ENCODE measurements at places on chromosomes 7 and 10.
A peak's percentile ranks its signal among the peaks of the same experiment; 100 is the strongest.

DNA sequence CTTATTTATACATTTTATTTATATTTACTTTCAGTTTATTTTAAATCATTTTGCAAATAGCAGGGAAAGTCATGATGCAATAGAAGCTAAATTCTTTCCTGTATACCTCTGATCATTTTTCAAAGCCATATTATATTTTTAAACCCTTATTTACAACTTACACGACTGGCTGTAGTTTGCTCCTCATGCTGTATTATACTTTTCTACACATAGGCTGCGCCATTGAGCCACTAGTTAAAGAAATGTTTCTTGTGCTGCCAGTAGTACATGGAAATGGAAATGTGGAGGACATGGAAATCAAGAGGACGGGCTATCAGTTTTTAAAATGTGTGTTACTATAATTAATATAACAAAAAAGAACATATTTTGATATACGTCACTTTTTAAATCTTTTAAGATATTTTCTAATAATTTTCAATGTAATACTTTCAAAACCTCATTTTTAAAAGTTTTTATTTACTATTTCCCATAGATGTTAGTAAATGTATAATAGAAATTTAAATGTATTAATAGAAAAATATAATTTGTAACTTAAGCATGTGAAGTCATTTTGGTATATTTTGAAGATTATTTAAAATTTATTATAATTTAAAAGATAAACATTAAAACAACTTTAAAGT is 118.5 kb downstream of the VTI1A start:
- peak; percentile 53 for DNase-seq

DNA sequence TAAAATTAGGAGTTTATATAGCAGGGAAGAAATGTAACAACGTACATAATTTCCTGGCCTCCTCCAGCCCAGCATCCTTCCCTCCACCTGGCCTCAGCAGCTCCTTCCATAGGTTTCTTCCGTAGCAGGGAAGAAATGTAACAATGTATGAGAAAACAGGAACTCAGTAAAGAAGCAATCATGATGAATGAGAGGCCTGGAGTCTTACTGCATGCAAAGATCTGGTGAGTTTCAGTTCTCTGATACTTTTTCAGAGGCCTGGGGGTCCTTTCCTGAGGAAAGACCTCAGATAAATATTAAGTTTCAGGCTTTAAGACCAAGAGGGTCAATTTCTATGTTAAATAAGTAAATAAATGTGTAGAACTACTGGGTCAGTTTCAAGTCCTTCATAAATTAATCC is 155.7 kb upstream of the C7orf33 start:
- DNase-seq = no peak

DNA sequence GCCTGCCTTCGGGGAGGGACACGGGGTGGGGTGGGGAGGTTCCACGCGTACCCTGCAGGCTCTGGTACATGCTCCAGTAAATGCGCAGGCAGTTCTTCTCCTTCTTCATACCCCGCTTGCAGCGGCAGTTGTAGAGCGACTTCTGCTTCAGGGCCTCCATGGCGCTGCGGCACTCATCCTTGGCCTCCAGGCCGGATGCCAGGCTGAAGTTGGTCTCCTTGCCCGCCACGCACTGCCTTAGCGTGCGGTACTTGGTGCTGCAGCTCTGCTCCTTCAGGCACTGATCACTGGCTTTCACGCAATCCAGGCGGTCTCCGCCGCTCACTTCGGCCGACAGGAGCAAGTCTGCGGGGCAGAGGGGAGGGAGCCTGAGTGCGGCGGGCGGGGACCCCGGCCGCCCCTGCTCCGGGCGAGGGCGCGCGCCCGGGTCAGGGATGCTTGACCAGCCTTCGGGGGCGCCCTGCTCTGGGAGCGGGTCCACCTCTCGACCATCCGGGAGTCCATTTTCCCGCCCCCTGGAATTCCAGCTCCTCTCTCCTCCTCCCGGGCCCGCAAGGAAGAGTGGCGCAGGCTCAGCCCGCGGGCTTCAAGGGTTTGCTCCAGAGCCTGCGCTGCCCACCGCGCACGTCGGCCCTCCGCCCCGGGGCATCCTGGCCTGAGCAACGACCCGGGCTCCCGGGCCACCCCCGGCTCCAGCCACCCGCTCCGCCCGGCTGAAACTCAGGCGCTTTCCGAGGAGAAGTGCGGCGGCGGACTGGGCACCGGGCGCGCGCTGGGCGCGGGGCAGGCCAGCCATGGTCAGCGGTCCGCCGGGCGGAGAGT is 2.0 kb downstream of the GFRA1 start:
- DNase-seq = no peak

DNA sequence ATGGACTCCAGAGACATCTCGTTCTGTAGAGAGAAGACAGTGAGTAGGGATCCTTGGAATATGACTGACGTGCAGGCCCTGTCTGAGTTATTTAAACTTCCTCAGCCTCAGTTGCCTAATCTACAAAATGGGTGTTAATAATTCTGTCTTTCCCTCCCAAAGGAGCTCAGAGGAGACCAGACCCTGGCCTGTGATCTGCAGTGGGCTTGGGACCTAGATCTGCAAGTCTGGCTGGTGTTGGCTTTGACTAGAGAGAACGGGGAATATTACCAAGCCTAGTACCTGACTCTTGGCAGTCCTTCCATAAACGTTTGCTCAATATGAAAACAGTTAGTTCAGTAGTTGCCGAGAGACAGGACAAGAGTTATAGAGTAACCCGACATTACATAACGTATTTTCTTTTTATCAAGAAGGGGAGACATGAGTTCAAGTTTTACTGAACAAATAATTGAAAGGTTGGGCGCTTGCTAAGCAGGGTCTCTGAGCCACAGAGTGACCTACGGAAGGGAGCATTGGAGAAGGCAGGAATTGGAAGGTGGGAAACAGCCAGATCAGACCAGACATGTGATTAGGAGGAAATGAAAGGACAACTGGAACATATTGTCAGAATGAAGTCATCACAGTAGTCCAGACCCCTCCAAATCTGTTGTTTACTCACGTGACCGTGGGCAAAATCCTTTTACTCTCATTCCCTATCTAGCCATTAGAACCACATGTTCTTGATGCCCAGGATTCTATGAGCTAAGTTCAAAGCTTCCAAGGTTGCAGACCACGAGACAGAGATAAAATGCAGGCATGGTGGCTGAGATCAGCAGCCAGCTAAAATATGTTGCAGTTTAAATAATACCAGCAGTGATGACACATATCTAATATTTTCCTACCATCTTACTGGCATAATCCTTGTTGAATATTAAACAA is 10.9 kb upstream of the CYP3A4 start:
- DNase-seq = no peak

GRCh38 chr10:79287973-79288723 is 59.1 kb upstream of the PPIF start:
- DNase-seq = no peak

GRCh38 chr7:139714163-139714901 is 63.5 kb downstream of the HIPK2 start:
- no peak for DNase-seq

- DNase-seq = no peak
Observed at GRCh38 chr7:42960762-42961161, 28.6 kb downstream of the MRPL32 start.

DNA sequence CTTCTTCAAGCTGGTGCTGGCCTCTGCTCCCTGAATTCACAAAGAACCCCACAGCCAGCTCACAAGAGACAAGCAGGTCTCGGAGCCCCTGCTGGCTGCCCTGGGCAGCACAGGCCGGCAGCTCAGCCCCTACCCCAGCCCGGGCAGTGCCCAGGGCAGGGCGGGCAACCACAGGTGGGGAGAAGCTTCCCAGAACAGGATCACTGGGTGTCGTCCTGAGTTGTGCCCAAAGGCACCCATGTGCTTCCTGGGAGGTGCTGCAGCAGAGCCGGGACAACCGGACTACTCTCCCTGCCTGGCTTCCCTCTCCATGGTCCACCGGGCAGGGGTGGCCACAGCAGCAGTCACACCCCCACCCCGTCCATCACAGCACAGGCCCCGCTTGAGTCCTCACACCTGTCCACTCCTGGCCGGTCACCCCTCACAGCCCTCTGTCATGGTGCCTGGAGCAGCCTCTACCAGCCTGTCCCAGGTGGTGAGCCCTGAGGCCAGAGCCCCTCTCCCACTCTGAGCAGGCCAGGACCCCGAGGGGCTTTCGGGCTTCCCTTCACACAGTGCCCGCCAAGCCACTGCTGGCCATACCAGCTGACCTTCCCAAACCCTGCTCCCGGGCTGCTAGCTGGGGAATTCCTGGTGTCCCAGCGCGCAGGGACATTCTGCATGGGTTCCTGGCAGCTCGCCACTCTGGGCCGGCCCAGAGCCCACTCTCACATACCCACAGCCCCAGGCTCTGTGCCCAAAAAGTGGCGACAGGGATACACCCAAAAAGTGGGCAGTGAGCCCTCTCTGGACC is 3.1 kb downstream of the RASGEF1A start:
- no peak for DNase-seq

DNA sequence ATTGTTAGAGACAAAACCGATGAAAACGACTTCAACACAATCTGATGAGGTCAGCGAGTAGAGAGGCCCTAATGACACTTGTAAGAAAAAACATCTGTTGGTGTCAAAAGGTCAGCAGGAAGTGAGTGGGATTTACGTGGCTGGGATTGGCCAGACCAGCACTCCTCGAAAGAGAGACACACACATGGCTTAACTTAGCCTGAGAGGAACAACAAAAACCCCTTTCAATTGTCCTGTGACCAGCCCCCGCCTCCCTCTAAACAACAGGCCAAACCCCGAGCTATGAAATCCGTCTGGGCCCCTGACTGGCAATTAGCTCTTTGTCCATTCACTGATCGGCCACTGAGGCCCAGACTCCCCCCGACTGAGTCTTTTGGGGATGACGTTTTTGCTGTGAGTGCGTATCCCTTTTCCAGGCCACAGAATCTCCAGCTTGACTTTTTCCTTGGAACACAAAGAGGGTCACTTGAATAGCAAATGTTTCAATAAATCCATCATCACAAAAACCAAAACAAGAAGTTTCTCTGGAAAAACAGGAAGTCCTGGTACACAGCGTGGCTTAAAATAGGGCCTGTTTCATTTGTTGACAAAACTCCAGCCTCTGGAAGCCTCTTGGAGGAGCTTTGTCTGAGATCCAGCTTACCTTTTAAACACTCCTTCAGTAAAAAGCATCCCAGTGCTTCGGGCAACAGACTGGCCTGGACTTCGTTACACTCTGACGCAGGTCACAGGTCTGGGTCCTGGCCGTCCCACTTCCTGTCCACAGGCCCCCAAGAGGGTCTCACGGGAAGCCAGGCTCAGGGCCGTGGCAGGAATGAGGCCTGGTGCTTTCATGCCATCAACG is 103.0 kb downstream of the CTBP2 start:
- DNase-seq = no peak
